ENCODE measurements at places on chromosomes 5 and 9.

DNA sequence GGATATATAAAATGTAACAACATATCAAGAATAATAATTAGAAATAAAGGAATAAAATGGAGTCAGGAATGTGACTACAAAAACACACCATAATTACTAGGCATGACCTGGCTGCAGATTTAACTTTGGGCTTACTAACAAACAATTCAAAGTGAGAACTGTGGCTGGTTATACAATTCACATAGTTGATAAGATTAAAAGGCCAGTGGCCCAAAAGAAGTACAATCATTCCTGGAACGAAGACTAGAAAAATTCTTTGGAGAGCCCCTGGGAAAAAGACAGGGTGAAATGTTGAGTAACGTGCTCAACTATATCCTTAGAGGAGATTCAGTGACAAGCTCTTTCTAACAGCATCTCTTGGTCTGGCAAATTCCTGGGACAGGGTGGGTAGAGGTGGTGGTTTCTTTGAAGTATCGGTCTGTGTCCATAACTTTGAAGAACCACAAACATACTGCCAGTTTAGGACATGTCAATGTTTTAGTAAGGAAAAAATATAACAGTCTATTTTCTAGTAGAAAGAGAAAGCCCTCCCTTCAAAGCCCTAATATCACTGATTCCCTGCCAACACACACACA, 75.0 kb upstream of the IL6ST start:
- DNase-seq: no peak

- DNase-seq: no peak
Observed at GRCh38 chr5:69209602-69210001, 20.2 kb downstream of the CENPH start.

- no peak for DNase-seq
Observed at GRCh38 chr5:100706776-100707175, 171.6 kb downstream of the FAM174A start.

DNA sequence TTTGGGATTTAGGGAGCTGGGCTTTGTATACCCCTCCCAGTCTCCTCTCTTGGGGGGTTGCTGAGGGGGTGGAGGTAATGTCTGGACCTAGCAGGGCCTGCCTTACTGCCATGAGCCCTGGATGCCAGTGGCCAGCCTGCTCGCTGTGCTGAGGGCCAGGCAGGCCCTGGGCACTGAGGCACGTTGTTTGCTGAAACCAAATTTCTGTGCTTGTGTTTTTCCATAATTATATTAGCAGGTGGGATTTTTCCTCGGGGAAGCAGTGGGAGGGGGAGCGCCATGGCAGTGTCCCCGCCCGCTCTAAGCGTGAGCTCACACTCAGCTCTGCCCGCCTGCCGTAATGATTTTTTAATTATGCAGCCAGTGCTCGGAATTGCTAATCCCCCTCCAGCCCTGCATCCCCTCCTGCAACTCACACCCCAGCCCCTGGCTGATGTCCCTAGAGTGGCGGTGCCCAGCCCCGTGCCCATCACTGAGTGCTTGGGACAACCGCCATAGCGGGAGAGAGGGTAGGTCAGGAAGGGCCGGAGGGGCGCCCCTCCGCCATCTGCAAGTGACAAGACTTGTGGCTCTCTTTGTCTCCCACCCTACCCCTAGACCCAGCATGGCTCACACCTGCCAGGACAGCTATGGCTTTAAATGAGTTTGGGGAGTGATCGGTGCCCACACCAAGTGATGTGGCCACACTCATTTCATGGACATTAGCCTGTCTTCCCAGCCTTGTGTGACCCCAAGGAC, 20.9 kb downstream of the CXXC5 start:
- DNase-seq: no peak

GRCh38 chr5:35127006-35127405, 79.3 kb upstream of the AGXT2 start:
- DNase-seq: no peak

DNA sequence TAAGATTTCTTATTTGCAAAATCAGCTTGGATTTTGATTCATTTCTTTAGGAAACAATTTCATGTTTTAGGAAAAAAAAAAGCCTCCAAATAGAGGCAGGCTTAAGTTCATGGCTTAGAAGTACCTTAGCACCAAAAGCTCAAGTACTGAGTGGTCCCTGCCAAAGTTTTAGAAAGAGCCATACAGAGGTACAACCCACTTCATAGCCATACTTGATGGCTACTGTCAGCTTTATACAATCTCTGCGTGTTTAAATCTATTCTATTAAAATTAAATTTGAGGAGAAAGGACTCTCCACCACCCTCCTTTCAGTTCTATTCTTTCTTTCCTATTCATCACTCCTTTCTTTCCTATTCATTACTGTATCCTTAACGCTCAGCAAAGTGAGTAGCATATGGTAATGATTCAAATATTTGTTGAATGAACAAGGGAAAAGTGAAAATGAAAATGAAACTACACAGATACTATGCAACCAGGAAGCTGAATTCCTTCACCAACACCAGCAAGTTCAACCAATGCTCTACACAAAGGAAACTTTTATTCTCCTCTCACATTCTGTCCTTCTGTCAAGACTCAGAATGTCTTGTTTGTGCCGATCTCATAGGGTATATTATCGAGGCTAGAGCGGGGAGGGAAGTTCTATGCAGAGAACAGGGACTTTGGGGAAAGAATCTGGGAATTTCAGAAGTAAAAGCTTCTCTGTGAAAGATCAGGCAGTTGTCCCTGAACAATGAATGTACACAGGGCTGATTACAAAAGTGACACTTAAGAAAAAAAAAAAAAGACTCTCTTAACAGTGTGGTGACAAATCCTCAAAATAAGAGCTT, 138.6 kb upstream of the SPEF2 start:
- DNase-seq: no peak

Data from activated T-cell treated with anti-CD3 and anti-CD28 coated beads for 1 hour (primary cell).